ENCODE measurements at places on chromosomes 12 and 14. TPM values are rescaled to one million over a fixed set of nuclear protein-coding genes. Genes with fewer than 3 reads are reported as not detected.

INSM2 gene
- total RNA-seq: not detected

GALNT4 gene
- total RNA-seq: 9.0 TPM

MGST1 gene
- total RNA-seq: 79.8 TPM

HSPA2 gene
- total RNA-seq: 3.4 TPM

HPD gene
- total RNA-seq: not detected

AJUBA gene
- total RNA-seq: 250 TPM

NYNRIN gene
- total RNA-seq: 7.0 TPM

KRT6C gene
- total RNA-seq: 155 TPM

LGR5 gene
- total RNA-seq: not detected

TROAP gene
- total RNA-seq: 1.5 TPM
